Cardiac muscle cell (in vitro differentiated cells and primary cell): ENCODE measurements at places on chromosomes 6 and 20. TPM values are rescaled to one million over a fixed set of nuclear protein-coding genes. Genes with fewer than 3 reads are reported as not detected.

The FHL5 gene
- total RNA-seq: not detected in 2 replicates

The SIGLEC1 gene
- total RNA-seq: not detected in 2 replicates

DNA sequence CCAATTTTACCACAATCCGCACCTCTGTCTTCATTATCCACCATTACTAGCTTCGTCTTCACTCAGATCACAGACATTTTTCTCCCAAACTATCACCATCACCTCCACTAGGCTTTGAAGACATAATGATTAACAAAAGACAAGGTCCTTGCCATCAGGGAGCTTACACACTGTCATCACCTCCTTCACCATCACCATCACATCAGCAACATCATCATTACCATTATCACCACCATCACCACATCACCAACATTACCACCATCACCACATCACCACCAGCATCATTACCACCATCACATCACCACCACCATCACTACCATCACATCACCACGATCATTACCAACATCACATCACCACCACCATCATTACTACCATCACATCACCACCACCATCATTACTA lies 4.4 kb upstream of the SLC22A7 start:
- no peaks in the 10 kb centered on the region for H3K36me3 ChIP-seq
- H3K4me3 ChIP-seq: no peak overlapping the region
- no peaks in the 10 kb centered on the region for H3K27me3 ChIP-seq
- no peaks in the 10 kb centered on the region for H3K4me1 ChIP-seq
- no peak for DNase-seq

- no peaks in the 10 kb centered on the region for H3K36me3 ChIP-seq
- H3K27me3 ChIP-seq: no peaks in the 10 kb centered on the region
- no peak overlapping the region for H3K4me3 ChIP-seq
- no peak overlapping the region for H3K27ac ChIP-seq
- H3K4me1 ChIP-seq: no peaks in the 10 kb centered on the region
- DNase-seq: no peak
These were observed 1515.9 kb upstream of the DEFB115 start for GRCh38 chr20:29741594-29741893.

DNA sequence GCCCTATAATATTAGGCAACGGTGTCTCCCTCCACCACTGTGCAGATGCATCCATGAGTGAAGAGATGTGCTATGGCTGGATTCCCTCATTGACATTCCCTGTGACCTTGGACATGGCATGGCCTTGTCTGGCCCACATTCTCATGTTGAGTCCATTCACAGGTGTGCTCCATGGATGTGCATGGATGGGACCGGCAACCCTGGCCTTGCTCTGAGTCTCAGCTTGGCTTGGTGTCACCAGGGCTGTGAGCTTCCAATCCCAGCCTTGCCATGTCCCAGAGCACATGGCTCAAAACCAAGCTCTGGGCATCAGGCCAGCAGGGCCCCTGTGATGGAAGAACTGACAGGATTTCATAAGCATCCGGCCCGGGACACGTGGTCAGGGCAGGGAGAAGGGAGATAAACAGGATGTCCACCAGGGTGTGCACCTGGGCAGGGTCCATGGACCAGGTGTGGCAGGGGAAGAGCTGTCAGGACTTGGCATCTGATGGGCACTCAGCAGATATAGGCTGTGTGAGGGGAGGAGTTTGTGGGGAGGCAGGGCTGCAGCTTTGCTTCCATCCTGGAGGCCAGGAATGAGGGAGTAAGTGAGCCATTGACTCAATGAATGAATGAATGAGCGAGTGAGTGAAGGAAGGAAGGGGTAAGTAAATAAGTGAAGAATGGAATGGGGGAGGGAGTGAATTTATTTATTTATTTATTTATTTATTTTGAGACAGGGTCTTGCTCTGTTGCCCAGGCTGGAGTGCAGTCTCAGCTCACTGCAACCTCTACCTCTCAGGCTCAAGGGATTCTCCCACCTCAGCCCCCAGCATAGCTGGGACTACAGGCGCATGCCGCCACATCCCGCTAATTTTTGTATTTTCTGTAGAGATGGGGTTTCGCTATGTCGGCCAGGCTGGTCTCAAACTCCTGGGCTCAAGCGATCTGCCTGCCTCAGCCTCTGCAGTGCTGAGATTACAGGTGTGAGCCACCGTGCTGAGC lies 15.7 kb downstream of the NRSN2 start:
- H3K27me3 ChIP-seq: no peaks in the 10 kb centered on the region
- no peak for DNase-seq
- no peaks in the 10 kb centered on the region for H3K36me3 ChIP-seq
- H3K27ac ChIP-seq: no peak overlapping the region

The PDE10A gene
- 3.0 and 5.4 TPM in 2 replicates for total RNA-seq

The FIG4 gene
- 15.8 and 17.4 TPM in 2 replicates for total RNA-seq

- no peaks in the 10 kb centered on the region for H3K4me1 ChIP-seq
- H3K27ac ChIP-seq: no peak overlapping the region
- H3K4me3 ChIP-seq: no peak overlapping the region
- no peak for DNase-seq
- H3K27me3 ChIP-seq: no peaks in the 10 kb centered on the region
- H3K36me3 ChIP-seq: no peaks in the 10 kb centered on the region
These were observed 12.2 kb upstream of the VNN1 start for GRCh38 chr6:132725947-132726607.

GRCh38 chr6:31689249-31690110 lies 8.6 kb upstream of the LY6G5C start:
- peaks cover 47% of the 10 kb centered on the region for H3K36me3 ChIP-seq
- no peaks in the 10 kb centered on the region for H3K4me1 ChIP-seq
- no peak overlapping the region for H3K27ac ChIP-seq
- H3K4me3 ChIP-seq: no peak overlapping the region

GRCh38 chr6:153312634-153313033 lies 181.6 kb upstream of the RGS17 start:
- peak; percentile 53 for DNase-seq
- H3K4me1 ChIP-seq: no peaks in the 10 kb centered on the region
- H3K27me3 ChIP-seq: no peaks in the 10 kb centered on the region

DNA sequence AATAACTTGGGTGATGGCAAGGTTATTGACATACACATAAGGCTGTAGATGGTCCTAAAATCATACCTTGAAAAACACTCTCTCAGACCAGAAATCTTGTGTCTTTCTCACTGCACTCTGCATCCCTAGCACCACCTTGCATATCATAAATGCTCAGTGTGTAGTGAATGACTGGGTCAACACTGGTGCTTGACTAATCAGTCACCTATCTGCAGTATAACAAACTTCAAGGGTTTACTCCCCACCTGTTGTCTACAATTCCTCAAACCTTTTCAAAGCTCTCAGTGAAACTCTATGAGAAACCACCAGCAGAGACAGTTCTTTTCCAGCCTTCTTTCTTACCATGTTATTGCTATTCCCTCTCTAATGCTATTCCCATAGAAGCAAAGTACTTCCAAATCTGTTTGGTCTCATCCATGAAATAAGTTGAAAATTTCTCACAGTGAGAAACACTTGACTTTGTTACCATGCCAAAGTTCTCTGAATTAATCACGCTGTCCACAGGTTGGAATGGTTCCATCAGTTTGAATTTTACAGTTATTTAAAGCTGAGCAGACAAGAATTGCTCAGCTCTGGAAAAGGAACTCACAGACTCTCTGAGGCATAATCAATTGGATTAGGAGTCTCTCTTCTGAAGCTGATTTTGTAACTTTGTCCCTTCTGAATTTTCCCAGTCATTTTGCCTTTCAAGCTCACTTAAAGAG lies 104.8 kb upstream of the EYA4 start:
- H3K36me3 ChIP-seq: no peaks in the 10 kb centered on the region
- H3K4me1 ChIP-seq: peaks cover 9% of the 10 kb centered on the region
- H3K4me3 ChIP-seq: no peak overlapping the region
- no peaks in the 10 kb centered on the region for H3K27me3 ChIP-seq
- DNase-seq: no peak

The GCNT2 gene
- 21.4 and 26.2 TPM in 2 replicates for total RNA-seq
